ENCODE measurements at places on chromosomes 12 and 14.

DNA sequence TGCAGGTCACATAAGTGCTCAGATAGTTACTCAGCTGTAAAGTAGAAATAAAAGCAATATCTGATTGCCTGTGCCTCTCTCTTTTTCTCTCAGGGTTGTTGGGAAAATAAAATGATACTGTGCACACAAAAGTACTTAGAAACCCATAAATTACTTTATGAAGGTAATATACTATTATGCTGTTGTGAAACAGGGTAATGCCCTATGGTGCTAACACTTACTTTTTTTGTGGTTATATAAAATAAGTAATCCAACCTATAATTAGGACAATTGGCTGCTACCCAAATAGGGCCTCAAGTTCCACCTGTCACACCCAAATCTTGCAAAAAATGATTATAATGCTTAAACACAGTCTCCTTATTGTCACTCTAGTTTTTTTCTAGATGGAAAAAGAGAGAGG lies 50.6 kb downstream of the DAAM1 start:
- no peaks in the 10 kb centered on the region for H3K27me3 ChIP-seq
- H3K27ac ChIP-seq: no peak overlapping the region

GRCh38 chr12:47909839-47910465 lies 5.2 kb upstream of the VDR start:
- no peak overlapping the region for H3K27ac ChIP-seq
- H3K36me3 ChIP-seq: no peaks in the 10 kb centered on the region
- H3K4me3 ChIP-seq: no peak overlapping the region
- no peaks in the 10 kb centered on the region for H3K4me1 ChIP-seq
- H3K27me3 ChIP-seq: no peaks in the 10 kb centered on the region

- H3K27ac ChIP-seq: no peak overlapping the region
- H3K36me3 ChIP-seq: no peaks in the 10 kb centered on the region
- no peak overlapping the region for H3K4me3 ChIP-seq
- H3K4me1 ChIP-seq: no peaks in the 10 kb centered on the region
- DNase-seq: no peak
Observed at GRCh38 chr14:75496755-75497154, 25.5 kb upstream of the BATF start.

- no peaks in the 10 kb centered on the region for H3K27me3 ChIP-seq
- no peaks in the 10 kb centered on the region for H3K36me3 ChIP-seq
- H3K4me3 ChIP-seq: no peak overlapping the region
- no peak overlapping the region for H3K27ac ChIP-seq
- peaks cover 3% of the 10 kb centered on the region for H3K4me1 ChIP-seq
Observed at GRCh38 chr12:91965781-91966180, 179.9 kb downstream of the BTG1 start.

GRCh38 chr12:72273499-72273837 lies 1.3 kb downstream of the TRHDE start:
- H3K27me3 ChIP-seq: no peaks in the 10 kb centered on the region
- peak overlapping the region; percentile 4 for H3K4me3 ChIP-seq
- DNase-seq: no peak
- H3K36me3 ChIP-seq: no peaks in the 10 kb centered on the region
- no peak overlapping the region for H3K27ac ChIP-seq

DNA sequence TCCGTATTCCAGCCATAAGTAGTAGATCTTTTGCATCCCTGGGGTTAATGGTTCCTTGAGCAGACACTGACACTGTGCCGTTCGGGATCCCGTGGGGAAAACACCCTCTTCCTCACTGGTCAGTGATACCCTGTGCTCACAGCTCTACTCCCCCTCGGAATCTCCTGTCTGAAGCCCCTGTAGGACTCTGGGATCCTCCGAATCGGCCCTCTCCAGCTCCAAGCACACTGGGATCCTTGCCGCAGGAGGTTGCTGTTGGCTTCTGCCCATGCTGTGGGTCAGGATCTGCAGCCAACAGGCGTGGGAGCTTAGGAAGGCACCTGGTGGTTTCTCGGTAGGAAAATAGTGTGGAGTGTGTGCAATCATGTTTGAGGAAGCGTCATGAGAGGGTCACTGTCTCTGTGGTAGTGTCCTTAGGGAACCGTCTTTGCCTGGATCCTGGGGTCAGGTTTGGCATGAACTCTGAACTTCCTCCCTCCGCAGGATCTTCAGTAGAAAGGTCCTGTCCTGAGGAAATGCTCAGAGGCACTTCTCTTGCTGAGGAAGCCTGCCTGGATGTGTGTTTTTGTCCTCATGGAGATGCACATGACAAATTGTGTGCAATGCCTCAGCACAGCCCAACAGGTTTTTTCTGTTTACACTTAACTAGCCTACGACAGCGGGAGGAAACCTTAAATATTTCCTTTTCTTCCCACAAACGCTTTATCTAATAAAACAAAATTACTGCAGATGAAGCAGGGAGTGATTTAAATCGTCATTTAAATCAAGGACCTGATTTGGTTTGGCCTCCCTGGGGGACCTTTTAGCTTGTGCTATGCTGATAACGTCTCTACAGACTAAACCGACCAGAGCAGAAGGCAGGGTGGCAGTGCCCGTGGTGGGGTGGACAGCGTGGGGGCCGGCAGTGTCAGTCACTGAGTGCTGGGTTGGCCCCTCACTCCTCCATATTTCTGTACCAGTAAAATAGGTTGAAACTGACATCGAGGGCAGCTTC lies 18.7 kb downstream of the FBXL14 start:
- H3K27ac ChIP-seq: no peak overlapping the region
- no peaks in the 10 kb centered on the region for H3K27me3 ChIP-seq
- H3K4me1 ChIP-seq: peaks cover 3% of the 10 kb centered on the region
- H3K36me3 ChIP-seq: no peaks in the 10 kb centered on the region
- no peak for DNase-seq

GRCh38 chr12:110117956-110118685 lies 6.0 kb upstream of the IFT81 start:
- DNase-seq: no peak
- no peak overlapping the region for H3K4me3 ChIP-seq

GRCh38 chr14:92224358-92224954 lies 98.5 kb upstream of the SLC24A4 start:
- no peaks in the 10 kb centered on the region for H3K27me3 ChIP-seq
- H3K4me1 ChIP-seq: peaks cover 7% of the 10 kb centered on the region
- H3K4me3 ChIP-seq: no peak overlapping the region
- no peak overlapping the region for H3K27ac ChIP-seq
- H3K36me3 ChIP-seq: no peaks in the 10 kb centered on the region
- DNase-seq: no peak

- H3K27ac ChIP-seq: no peak overlapping the region
- H3K4me1 ChIP-seq: no peaks in the 10 kb centered on the region
- H3K27me3 ChIP-seq: no peaks in the 10 kb centered on the region
- H3K36me3 ChIP-seq: no peaks in the 10 kb centered on the region
- DNase-seq: peak; percentile 46
Observed at GRCh38 chr14:51093371-51094281, 1.3 kb downstream of the TRIM9 start.

DNA sequence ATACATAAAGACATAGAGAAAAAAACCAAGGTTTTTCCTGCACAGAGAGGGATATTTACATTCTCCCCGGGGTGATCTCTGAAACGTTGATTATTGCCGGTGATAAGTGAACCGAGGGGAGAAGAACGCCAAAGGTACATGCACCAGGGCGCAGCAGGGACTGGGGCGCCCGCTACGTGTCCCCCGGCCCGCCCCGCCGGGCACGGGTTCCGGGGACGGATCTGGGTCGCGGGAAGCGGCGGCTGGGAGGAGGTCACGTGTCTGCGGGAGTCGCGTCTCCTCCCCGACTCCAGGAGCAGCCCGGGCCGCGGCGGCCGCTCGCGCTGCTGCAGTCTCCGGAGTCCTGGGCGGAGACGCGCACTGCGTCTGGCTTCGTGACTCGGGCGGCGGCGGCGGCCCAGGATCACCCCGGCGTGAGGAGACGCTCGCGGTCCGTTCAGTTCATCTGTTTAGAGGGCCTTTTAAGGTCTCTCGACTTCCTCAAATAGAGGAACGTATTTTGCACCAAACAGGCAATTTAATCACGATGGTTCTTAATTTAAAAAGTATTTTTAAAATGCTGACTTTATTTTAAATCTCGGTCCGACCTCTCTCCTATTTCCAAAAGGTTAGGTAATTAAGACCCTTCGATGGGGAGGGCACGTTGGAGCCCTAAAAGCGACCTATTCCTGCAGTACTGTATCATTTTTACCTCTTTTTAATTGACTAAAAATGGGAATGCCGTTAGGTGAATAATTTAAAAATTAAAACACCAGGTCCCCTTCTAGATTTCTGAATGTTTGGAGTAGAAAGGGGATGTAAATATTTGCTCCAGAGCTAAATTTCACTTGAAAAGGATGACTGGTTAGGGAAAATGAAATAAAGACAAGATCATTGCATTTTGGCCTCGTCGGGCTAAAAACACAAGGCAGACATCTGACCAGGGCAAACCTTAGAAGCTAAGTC lies 1.8 kb upstream of the BHLHE41 start:
- H3K4me1 ChIP-seq: no peaks in the 10 kb centered on the region
- H3K36me3 ChIP-seq: no peaks in the 10 kb centered on the region
- no peaks in the 10 kb centered on the region for H3K27me3 ChIP-seq
- peak; percentile 95 for DNase-seq

GRCh38 chr14:33767586-33768457 lies 183.1 kb downstream of the EGLN3 start:
- H3K27me3 ChIP-seq: no peaks in the 10 kb centered on the region
- no peak overlapping the region for H3K4me3 ChIP-seq
- no peak for DNase-seq
- H3K4me1 ChIP-seq: no peaks in the 10 kb centered on the region

- H3K27me3 ChIP-seq: no peaks in the 10 kb centered on the region
- no peaks in the 10 kb centered on the region for H3K36me3 ChIP-seq
- DNase-seq: no peak
- no peak overlapping the region for H3K27ac ChIP-seq
- no peaks in the 10 kb centered on the region for H3K4me1 ChIP-seq
Observed at GRCh38 chr12:67043771-67044170, 225.4 kb upstream of the CAND1 start.

GRCh38 chr12:5660238-5660637 lies 228.3 kb downstream of the NTF3 start:
- H3K27ac ChIP-seq: no peak overlapping the region
- no peak overlapping the region for H3K4me3 ChIP-seq
- no peaks in the 10 kb centered on the region for H3K4me1 ChIP-seq
- no peaks in the 10 kb centered on the region for H3K27me3 ChIP-seq
- H3K36me3 ChIP-seq: no peaks in the 10 kb centered on the region

DNA sequence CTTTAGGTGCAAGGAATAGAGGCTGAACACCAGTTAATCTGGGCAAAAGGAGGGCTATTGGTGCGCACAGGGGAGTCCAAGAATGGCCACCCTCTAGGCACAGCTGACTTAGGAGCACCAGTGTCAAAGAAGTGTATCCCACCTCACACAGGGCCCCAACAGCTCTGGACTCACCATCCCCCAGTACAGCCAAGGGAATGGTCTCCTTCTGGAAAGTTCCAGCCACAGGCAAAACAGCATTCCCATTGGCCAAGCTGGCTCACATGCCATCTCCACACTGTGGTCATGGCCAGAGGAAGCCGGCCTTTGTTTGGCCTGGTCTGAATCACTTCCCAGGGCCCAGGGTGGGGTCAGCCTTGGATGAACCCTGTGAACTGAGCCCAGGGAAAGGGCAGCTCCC lies 120.1 kb downstream of the DICER1 start:
- no peak for DNase-seq
- H3K27me3 ChIP-seq: no peaks in the 10 kb centered on the region
- H3K4me1 ChIP-seq: no peaks in the 10 kb centered on the region
- H3K36me3 ChIP-seq: no peaks in the 10 kb centered on the region
- no peak overlapping the region for H3K4me3 ChIP-seq

- no peak overlapping the region for H3K27ac ChIP-seq
- H3K4me3 ChIP-seq: no peak overlapping the region
- DNase-seq: no peak
- no peaks in the 10 kb centered on the region for H3K27me3 ChIP-seq
- H3K36me3 ChIP-seq: no peaks in the 10 kb centered on the region
Observed at GRCh38 chr14:95138876-95139275, 18.5 kb downstream of the DICER1 start.

- H3K4me3 ChIP-seq: no peak overlapping the region
- no peak for DNase-seq
- H3K36me3 ChIP-seq: no peaks in the 10 kb centered on the region
- no peaks in the 10 kb centered on the region for H3K27me3 ChIP-seq
- H3K27ac ChIP-seq: no peak overlapping the region
- H3K4me1 ChIP-seq: peaks cover 5% of the 10 kb centered on the region
Observed at GRCh38 chr12:116186482-116187150, 90.9 kb downstream of the MED13L start.

DNA sequence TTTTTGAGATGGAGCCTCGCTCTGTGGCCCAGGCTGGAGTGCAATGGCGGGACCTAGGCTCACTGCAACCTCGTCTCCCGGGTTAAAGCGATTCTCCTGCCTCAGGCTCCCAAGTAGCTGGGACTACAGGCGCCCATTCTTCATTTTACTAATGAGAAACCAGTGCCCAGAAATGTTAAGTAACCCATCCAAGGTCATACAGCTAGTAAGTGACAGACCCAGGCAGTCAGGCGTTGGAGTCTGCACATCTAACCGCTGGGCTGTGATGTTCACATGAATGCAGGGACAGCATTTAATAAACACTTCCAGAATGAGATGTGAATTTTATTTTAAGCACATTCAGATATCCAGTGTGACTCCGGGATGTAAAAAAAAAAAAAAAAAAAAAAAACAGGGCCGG lies 1.3 kb upstream of the TRIP11 start:
- DNase-seq: no peak
- H3K4me1 ChIP-seq: peaks cover 3% of the 10 kb centered on the region
- H3K27me3 ChIP-seq: no peaks in the 10 kb centered on the region
- H3K4me3 ChIP-seq: no peak overlapping the region
- no peaks in the 10 kb centered on the region for H3K36me3 ChIP-seq
- H3K27ac ChIP-seq: no peak overlapping the region

- DNase-seq: no peak
- H3K27me3 ChIP-seq: no peaks in the 10 kb centered on the region
- no peaks in the 10 kb centered on the region for H3K4me1 ChIP-seq
- no peak overlapping the region for H3K27ac ChIP-seq
Observed at GRCh38 chr14:47346849-47347248, 328.6 kb downstream of the MDGA2 start.

DNA sequence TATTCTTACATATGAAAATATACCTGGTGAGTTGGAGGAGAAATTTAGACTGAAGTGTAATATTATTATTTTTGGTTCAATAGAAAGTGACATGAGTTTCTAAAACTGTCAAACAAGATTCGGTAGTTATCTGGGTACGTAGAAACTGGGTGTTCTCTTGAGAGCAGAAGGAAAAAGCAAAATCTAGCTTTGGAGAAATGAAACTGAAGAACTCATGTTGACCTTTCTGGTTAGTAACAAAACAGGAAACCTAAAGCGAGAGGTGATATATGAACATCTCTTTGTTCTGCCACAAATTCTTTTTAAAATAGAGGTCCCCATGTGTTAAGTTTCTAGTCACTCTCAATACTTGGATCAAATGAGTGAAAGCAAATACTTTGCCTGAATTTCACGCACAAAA lies 401.7 kb downstream of the TRHDE start:
- no peak overlapping the region for H3K4me3 ChIP-seq
- no peaks in the 10 kb centered on the region for H3K27me3 ChIP-seq
- no peaks in the 10 kb centered on the region for H3K36me3 ChIP-seq

GRCh38 chr14:65297744-65298143 lies 114.8 kb upstream of the FUT8 start:
- H3K36me3 ChIP-seq: no peaks in the 10 kb centered on the region
- no peak overlapping the region for H3K27ac ChIP-seq
- no peak overlapping the region for H3K4me3 ChIP-seq
- DNase-seq: no peak
- H3K27me3 ChIP-seq: no peaks in the 10 kb centered on the region
- no peaks in the 10 kb centered on the region for H3K4me1 ChIP-seq
